ENCODE measurements at places on chromosomes 5 and 9. TPM values are rescaled to one million over a fixed set of nuclear protein-coding genes. Genes with fewer than 3 reads are reported as not detected.

The SMC5 gene
- 63.1 TPM for total RNA-seq

DNA sequence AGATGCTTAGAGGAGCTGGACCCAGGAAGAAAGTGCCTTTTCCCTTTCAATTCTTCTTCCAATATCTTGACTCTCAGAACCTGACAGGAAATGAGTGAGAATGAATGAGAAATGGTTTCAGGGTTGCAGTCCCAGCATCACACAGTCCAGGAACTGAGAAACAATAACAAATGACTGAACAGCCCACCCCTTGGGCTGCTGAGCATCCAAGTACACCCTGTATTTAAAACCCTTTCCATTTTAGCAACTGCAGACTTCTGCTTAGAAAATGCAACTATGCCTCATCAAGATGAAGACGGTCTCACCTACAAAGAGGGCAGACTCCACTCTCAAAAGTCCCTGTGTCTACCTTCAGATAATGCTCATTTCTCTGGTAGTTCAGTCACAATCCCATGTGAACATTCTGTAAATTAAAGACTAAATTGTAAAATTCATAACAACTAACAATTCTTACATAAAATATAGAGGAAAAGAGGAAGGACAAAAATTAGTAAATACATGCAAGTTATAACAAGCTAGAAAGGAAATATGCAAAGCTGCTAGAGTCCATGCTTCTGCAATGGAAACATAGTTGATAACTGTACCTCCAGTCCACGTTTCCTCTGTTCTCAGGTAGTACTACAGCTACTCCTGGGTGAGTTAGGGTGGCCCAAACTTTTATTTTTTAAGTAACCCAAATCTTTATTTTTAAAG lies 316.5 kb downstream of the ICE1 start:
- no peaks in the 10 kb centered on the region for H3K36me3 ChIP-seq
- no peaks in the 10 kb centered on the region for H3K4me1 ChIP-seq
- H3K27ac ChIP-seq, result no peak overlapping the region

DNA sequence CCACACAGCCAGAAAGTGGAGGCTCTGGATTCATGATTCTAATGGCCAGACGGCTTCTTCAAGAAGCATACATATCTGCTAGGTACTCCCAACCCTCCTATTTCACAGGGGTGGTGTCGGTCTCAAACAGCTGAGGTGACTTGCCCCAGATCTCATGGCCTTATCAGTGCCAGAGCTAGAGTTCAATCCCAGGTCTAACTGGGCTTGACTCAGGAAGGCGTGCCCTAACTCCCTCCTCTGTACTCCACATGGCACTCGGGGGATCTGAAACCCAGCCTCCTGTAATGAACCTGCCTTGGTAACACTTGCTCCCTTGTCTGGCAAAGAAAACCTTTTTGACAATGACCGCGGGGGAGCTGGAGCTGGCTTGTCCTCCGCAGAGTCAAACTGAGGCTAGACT lies 2.1 kb downstream of the QRFP start:
- no peak overlapping the region for H3K27ac ChIP-seq
- H3K27me3 ChIP-seq, result no peaks in the 10 kb centered on the region
- no peaks in the 10 kb centered on the region for H3K4me1 ChIP-seq
- no peak for DNase-seq

DNA sequence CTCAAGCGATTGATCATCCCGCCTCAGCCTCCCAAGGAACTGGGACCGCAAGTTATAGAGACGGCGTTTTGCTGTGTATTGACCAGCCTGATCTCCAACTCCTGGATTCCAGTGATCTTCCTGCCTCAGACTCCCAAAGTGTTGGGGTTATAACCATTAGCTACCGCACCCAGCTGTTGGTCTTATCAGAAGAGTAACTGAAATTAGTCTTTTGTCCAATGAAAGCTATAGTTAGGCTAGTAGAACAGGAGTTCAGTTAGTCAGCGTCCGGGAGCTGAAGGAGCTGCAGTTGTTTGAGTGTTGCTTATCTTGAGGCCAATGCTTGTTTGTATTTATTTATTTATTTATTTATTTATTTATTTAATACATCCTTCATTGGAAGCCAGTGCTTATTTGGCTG lies 3.2 kb upstream of the MIGA2 start:
- no peaks in the 10 kb centered on the region for H3K27me3 ChIP-seq
- H3K27ac ChIP-seq, result no peak overlapping the region
- H3K4me1 ChIP-seq, result peaks cover 4% of the 10 kb centered on the region
- no peaks in the 10 kb centered on the region for H3K36me3 ChIP-seq

GRCh38 chr9:121133104-121133816 lies 58.5 kb downstream of the CNTRL start:
- no peak overlapping the region for H3K27ac ChIP-seq
- DNase-seq, result no peak
- H3K36me3 ChIP-seq, result no peaks in the 10 kb centered on the region
- peaks cover 11% of the 10 kb centered on the region for H3K4me1 ChIP-seq
- no peak overlapping the region for H3K4me3 ChIP-seq

- H3K36me3 ChIP-seq, result no peaks in the 10 kb centered on the region
- DNase-seq, result no peak
- H3K27me3 ChIP-seq, result no peaks in the 10 kb centered on the region
- H3K4me3 ChIP-seq, result no peak overlapping the region
Measured at GRCh38 chr5:50501491-50502228, 60.6 kb upstream of the EMB start.

Data from neural progenitor cell (in vitro differentiated cells).